Prostate gland (tissue), 2 donors: ENCODE measurements at places on chromosomes 16 and 17. TPM values are rescaled to one million over a fixed set of nuclear protein-coding genes. Genes with fewer than 3 reads are reported as not detected.

Gene TPSD1
- total RNA-seq = 0.82 TPM

- DNase-seq = no peak
Observed at GRCh38 chr16:75236736-75237397, 14.6 kb downstream of the BCAR1 start.

- no peak for DNase-seq
Observed at GRCh38 chr16:54687043-54687899, 243.4 kb upstream of the IRX5 start.

GRCh38 chr17:68246271-68247028 lies 1.4 kb upstream of the AMZ2 start:
- DNase-seq = no peak

GRCh38 chr17:59315866-59316265 lies 15.6 kb upstream of the YPEL2 start:
- DNase-seq = no peak

GRCh38 chr17:67636834-67637520 lies 80.8 kb upstream of the NOL11 start:
- no peak for DNase-seq

- DNase-seq = no peak
Observed at GRCh38 chr17:69908626-69909368, 166.2 kb upstream of the KCNJ16 start.

- no peak for DNase-seq
Observed at GRCh38 chr17:4497101-4497824, 1.4 kb upstream of the SPNS2 start.

GRCh38 chr17:65711671-65712276 lies 150.3 kb upstream of the AXIN2 start:
- no peak for DNase-seq

DNA sequence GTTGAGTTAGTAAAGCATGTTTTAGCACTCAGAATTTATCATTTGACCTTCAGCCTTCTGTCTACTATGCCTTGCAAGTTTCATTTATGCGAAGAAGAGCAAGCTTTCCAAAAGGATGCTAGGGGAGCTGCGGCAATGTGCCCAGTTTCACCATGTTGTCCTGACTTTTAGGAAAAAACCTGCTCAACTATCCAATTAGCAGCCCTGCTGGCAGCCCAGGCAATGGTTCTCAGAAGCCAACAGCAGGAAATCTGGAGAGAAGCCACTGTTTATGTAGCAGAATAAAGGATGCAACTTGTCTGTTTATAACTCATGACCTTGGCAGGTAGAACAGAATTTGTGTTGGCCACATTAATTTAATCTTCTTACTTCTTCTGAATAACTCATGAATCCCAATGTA lies 230.8 kb downstream of the ABCC12 start:
- no peak for DNase-seq
